ENCODE measurements at places on chromosomes 16 and 17.

- no peak for DNase-seq
These were observed 91.7 kb downstream of the CLEC16A start for GRCh38 chr16:11036040-11036439.

DNA sequence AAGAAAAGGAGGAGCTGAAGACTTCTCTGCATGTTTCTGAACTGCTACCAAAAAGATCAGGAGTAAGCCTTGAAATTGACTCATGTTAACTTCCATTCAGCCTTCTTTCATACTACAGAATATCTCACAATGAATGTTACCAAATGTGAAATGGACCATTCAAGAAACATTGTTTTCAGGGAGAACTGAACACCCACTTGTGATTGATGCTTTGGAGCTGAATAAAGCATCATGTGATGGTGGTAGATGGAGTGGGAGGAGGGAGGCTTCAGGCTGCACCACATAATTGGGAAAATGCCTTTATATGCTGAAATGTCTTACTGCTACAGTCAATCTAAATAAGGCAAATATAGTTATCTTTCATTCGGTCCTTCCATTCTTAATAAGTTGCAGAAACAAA lies 127.8 kb downstream of the CDH8 start:
- no peak for DNase-seq

- no peak for DNase-seq
These were observed 29.8 kb upstream of the ANKFY1 start for GRCh38 chr17:4293572-4293971.

- no peak for DNase-seq
These were observed 51.8 kb downstream of the PIMREG start for GRCh38 chr17:6496116-6496481.

DNA sequence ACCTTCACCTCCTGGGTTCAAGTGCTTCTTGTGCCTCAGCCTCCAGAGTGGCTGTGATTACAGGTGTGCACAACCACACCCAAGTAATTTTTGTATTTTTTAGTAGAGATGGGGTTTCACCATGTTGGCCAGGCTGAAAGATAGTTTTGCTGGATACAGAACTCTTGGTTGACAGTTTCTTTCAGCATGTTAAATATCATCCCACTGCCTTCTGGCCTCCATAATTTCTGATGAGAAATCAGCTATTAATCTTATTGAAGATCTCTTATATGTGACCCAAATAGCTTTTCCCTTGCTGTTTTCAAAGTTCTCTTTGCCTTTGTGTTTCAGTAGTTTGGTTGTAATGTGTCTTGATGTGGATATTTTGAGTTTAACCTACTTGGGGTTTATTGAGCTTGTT lies 50.3 kb upstream of the BRD7 start:
- DNase-seq, result no peak

DNA sequence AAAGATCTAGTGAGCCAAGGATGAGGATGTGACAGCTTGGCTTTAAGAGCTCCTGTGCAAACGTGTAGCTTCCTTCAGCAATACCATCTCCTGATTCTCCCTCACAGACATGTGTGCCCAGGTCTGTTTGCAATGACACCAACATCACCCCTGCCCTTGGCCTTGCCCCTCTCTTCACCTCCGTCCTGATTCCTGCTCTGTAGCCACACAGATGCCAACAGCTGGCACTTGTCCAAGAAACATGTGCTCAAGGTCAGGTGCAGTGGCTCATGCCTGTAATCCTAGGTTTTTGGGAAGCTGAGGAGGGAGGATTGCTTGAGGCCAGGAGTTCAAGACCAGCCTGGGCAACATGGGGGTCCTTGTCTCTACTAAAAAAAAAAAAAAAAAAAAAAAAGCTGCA lies 103.8 kb upstream of the CRHR1 start:
- no peak for DNase-seq

DNA sequence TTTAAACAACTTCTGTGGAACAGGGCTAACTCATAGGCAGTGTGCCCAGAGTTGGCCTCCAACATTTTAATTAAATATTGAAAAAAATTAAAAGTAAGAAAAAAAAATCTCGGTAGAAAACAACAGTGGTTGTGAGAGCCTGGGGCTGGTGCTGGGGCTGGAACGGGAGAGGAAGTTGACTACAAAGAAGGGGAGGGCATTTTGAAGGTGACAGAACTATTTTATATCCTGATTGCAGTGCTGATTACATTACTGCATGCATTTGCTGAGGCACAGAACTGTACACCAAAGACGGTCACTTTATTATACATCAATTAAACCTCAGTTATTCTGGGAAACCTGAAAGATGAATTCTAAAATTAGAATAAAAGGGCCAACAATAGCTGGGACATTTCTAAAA lies 142.5 kb downstream of the PARN start:
- no peak for DNase-seq

- no peak for DNase-seq
These were observed 34.5 kb downstream of the USP7 start for GRCh38 chr16:8929086-8929748.

DNA sequence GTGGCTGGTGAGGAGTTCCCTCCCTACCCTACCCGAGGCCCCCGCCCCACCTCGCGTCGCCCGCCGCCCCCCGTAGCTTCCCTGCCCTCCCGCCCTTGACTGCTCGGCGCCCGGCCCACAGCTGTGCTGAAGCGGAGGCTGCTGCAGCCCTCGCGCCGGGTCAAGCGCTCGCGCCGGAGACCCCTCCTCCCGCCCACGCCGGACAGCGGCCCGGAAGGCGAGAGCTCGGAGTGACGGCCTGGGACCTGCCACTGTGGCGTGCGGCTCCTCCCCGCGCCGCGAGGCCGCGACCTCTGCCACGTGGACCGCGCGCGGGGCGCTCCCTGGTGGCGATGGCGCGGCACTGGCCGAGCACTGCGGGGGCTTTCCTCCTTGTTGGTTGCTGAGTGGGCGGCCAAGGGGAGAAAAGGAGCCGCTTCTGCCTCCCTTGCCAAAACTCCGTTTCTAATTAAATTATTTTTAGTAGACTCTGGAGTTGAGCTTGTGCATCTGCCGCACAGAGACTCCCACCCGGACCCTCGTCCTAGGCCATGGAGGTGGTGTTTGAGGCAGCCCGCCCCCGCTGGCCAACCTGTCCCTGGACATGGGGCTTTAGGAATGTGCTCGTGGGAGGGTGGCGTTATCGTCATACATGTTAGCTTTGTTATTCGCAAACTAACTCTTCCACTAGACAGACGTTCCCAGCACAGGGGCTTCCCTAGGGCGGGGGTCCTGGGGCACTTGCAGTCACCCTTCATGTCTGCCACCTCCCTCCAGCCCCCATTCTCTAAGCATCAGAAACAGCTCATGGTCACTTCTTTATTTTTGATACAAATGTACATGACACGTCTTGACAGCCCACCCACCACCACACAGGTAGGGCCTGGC lies 4.4 kb downstream of the TP53I13 start:
- peak; percentile 63 for DNase-seq

GRCh38 chr16:49093939-49094338 lies 187.7 kb downstream of the CBLN1 start:
- no peak for DNase-seq

GRCh38 chr17:67474081-67474661 lies 97.1 kb downstream of the PITPNC1 start:
- DNase-seq, result peak; percentile 51

DNA sequence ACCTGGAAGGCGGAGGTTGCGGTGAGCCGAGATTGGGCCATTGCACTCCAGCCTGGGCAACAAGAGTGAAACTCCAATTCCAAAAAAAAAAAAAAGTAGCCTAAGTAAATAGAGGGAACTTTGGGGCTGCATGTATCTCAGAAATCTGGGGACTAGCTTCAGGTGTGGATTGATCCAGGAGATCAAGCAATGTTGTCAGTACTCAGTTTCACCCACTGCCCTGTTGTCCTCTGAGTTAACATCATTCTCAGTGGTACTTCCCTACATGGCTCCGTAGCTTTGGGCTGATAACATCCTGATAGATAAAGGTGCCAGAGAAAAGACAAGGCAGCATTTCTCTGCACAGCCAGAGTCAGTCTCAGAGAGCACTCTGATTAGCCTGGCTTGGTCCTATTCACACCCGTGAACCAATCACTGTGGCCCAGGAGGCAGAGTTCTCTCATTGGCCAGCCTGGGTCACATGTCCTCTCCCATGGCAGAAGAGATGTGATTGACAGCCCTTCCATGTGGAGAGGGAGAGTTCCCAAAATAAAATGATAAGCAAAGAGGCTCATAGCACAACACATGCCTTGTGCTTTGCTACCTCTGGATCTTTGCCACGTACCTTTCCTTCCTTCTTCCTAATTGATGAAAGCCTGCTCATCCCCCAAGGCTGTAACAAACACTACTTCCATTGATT lies 99.6 kb downstream of the ABCC1 start:
- no peak for DNase-seq

- DNase-seq, result no peak
These were observed 5.7 kb downstream of the SNX11 start for GRCh38 chr17:48113201-48113676.

- no peak for DNase-seq
These were observed 4.0 kb downstream of the BPTF start for GRCh38 chr17:67829331-67829730.

GRCh38 chr16:85258166-85258565 lies 145.9 kb upstream of the CIBAR2 start:
- no peak for DNase-seq

DNA sequence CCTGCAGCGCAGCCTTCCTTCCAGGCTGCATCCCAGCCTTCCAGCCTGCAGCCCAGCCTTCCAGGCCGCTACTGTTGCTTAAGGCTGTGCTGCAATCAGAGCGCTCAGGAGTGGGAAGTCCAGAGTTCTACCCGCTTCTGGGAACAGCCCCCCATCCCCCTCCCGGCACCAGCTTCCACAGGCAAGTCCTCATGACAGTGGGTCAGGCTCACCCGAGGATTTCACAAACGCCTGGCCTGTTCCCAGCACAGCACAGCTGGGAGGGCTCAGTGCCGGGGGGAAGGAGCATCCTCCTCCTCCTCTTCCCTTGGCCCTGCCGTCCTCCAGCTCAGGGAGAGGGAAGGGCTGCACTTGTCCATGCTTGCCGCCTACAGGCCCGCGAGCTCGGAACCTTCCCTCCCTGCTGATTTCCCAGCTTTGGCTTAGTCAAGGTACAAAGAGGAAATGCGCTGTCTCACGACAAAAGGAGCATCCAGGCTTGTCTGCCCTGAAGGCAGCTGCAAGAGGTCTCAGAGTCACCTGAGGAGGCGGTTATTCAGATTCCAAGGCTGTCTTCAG lies 8.3 kb downstream of the SOCS3 start:
- peak; percentile 99 for DNase-seq

GRCh38 chr16:70577256-70577698 lies 53.7 kb downstream of the SF3B3 start:
- peak; percentile 91 for DNase-seq

GRCh38 chr16:89782489-89782888 lies 34.0 kb downstream of the FANCA start:
- DNase-seq, result no peak

DNA sequence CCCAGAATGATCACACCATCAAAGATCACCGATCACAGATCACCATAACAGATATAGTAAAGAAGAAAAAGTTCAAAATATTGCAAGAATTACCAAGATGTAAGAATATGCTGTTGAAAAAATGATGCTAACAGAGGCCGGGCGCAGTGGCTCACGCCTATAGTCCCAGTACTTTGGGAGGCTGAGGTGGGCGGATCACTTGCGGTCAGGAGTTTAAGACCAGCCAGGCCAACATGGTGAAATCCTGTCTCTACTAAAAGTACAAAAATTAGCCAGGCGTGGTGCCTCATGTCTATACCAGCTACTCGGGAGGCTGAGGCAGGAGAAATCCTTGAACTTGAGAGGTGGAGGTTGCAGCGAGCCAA lies 53.2 kb downstream of the CPPED1 start:
- DNase-seq, result no peak

- no peak for DNase-seq
These were observed 32.8 kb downstream of the ABCC3 start for GRCh38 chr17:50667259-50668024.

DNA sequence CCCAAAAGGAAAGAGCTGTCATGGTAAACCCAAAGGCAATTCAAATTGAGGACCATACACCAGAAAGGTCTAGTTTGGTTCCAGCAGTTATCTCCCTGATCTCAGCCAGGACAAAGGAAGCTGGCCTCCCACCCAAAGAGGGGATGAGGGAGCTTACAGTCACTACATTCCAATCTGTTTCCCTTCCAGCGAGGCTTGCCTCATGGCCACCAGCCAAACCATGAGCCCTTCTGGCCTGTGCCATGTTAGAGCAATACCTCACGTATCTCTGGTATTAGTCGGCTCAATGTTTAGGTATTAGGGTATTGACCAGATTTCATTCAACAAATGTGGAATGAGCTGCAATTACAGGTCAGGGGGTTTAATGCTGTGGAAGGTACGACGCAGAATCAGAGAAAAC lies 8.4 kb downstream of the NDUFAB1 start:
- peak; percentile 51 for DNase-seq

DNA sequence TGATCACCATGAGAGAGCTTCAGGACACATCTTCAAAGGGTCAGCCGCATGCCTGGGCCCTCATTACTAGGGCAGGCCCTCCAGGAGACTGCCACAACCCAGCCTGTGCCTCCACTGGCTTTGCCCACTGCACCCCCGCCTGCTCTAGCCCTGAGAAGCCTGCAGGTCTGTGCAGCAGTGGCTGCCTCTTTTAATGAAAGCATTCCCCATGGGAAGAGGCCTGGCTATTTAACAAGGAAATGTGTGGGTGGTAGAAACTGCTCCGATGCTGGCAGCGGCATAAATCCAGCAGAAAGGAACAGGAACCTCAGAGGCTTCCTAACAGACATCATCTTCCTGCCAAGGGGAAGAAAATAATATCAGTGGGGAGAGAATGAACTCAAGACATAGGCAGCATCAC lies 375 bp upstream of the KRT32 start:
- DNase-seq, result no peak

DNA sequence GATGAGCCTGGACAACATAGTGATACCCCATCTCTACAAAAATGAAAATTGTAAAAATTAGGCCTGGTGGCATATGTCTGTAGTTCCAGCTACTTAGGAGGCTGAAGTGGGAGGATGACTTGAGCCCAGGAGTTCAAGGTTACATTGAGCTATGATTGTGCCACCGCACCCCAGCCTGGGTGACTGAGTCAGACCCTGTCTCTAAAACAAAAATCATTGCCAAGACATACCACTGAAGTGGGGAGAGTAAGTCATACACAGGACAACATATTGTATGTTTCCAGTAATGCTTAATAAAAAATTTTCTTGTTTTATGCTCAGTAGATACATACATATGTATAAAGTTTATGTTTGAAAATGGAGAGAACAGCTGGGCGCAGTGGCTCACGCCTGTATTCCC lies 39.2 kb downstream of the NDE1 start:
- DNase-seq, result no peak

- peak; percentile 51 for DNase-seq
These were observed 35.5 kb downstream of the PIPOX start for GRCh38 chr17:29078183-29079045.

- peak; percentile 57 for DNase-seq
These were observed 5.8 kb upstream of the OGFOD3 start for GRCh38 chr17:82424001-82424862.

GRCh38 chr16:87652386-87652785 lies 50.1 kb downstream of the JPH3 start:
- no peak for DNase-seq

- DNase-seq, result peak; percentile 4
These were observed 86.5 kb upstream of the LHX1 start for GRCh38 chr17:36850790-36851189.

DNA sequence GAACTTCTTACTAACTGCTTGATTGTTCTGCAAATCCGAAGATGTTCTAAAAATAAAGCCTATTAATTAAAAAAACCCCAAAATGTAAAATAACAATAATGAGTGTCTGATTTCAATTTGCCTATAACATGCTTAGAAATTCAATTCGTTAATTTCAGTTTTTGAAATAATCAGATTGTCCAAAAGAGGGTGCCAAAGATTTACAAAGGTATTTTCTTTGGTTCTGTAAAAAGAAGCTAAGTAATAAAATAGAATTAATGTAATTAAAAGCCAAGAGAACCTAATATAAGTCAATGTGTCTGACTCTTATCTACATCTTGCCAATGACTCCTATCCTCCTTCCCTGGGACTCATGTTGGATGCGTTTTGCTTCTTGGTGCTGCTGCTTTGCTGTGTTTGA lies 75.0 kb upstream of the CPHXL start:
- peak; percentile 17 for DNase-seq

All from adipocyte (in vitro differentiated cells).